ENCODE measurements at places on chromosomes 11 and 22. TPM values are rescaled to one million over a fixed set of nuclear protein-coding genes. Genes with fewer than 3 reads are reported as not detected.

DNA sequence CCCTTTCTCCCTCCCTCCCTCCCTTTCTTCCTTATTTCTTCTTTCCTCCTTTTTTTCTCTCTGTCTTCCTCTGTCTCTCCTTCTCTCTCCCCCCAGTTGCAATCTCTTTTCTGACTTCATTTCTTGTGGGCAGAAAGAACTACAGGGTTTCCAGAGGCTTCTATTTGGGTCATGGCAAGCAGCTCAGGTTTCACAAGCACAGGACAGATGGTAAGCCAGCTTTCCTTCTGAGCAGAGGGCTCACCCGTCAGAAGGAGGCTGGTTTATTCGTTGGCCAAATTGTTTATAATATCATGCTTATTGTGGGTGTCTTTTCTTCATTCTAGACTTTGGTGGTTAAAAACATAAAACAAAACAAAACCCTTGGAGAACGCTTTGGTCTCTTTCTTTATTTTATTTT is 58.9 kb upstream of the CLMP start:
- H3K27ac ChIP-seq = no peak overlapping the region
- no peaks in the 10 kb centered on the region for H3K36me3 ChIP-seq
- no peak for DNase-seq
- H3K4me3 ChIP-seq = no peak overlapping the region
- H3K27me3 ChIP-seq = no peaks in the 10 kb centered on the region

- H3K4me1 ChIP-seq = peaks cover 2% of the 10 kb centered on the region
- H3K27ac ChIP-seq = no peak overlapping the region
- no peak overlapping the region for H3K4me3 ChIP-seq
- DNase-seq = no peak
Measured at GRCh38 chr11:61325649-61326414, 7.1 kb downstream of the DDB1 start.

Gene KRTAP5-9
- total RNA-seq = not detected

DNA sequence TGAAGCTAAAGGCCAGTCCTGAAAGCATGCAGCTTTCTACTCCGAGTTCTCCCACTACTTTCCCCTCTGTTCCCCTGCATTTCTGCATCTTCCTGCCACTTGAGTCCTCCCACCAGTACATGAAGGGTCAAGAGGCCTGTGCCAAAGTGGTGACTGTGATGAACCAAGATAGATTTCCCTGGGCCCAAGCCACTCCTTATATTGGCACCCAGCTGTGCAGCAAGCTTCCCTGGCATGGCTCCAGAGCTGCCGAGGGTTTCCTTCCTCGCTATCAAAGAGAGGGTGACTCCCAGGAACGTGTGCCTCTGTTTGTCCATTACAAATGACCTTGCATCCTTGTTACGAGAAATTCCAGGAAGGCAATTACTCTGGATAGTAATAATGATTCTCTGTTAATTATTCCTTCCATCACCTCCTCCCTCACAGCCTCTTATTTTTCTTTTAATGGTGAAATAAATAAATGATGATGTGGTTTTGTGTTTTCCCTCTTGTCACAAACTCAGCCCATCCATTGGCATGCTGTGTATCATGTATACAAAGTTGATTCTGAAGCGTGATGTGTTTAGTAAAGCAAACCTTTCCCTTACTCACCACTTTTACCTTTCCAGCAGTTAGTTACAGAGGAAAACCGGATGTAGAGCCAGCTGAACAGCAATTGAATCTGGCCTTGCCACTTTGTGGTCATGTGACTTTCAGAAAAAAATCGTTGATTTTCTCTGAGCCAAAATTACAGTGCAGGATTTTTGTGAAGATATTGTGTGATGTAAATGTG is 8.3 kb downstream of the SRSF8 start:
- no peaks in the 10 kb centered on the region for H3K27me3 ChIP-seq
- DNase-seq = peak; percentile 83
- H3K4me1 ChIP-seq = peaks cover 40% of the 10 kb centered on the region
- H3K36me3 ChIP-seq = no peaks in the 10 kb centered on the region
- H3K27ac ChIP-seq = peak overlapping the region; percentile 33

GRCh38 chr11:17563231-17563646 is 16.2 kb downstream of the OTOG start:
- no peaks in the 10 kb centered on the region for H3K4me1 ChIP-seq
- H3K36me3 ChIP-seq = no peaks in the 10 kb centered on the region
- no peak for DNase-seq
- no peak overlapping the region for H3K4me3 ChIP-seq
- H3K27ac ChIP-seq = no peak overlapping the region

Gene OR52I1
- not detected for total RNA-seq

DNA sequence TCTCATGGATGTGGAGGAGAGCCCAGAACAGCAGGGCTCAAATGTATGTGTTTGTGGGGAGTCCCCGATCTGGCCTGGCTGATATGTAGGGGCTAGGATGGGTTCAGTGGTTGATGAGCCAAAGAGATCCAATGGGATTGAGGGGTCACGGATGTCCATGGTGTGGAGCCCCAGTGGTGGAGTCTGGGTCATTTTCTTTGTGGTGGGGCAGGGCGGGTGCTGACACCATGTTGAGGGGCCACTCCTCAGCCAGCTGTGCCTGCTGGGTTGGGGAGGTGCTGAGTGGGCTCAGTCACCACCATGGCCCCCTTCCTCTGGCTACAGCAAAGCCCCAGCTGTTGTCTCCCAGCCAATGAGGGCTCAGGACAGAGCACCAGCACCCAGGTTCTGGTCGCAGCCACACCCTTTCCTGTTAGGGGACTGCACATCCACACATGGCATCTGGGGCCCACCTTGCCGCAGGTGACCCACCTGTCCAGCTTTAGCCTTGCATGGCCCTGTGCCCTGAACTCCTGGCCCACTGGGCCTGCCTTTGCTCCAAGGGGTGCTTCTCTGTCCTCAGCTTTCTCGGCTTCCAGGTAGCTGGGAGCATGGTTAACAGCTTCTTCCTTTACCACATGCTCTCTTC is 3.2 kb upstream of the GNAZ start:
- DNase-seq = peak; percentile 46
- H3K36me3 ChIP-seq = no peaks in the 10 kb centered on the region
- no peaks in the 10 kb centered on the region for H3K4me1 ChIP-seq
- no peak overlapping the region for H3K4me3 ChIP-seq
- H3K27ac ChIP-seq = no peak overlapping the region

DNA sequence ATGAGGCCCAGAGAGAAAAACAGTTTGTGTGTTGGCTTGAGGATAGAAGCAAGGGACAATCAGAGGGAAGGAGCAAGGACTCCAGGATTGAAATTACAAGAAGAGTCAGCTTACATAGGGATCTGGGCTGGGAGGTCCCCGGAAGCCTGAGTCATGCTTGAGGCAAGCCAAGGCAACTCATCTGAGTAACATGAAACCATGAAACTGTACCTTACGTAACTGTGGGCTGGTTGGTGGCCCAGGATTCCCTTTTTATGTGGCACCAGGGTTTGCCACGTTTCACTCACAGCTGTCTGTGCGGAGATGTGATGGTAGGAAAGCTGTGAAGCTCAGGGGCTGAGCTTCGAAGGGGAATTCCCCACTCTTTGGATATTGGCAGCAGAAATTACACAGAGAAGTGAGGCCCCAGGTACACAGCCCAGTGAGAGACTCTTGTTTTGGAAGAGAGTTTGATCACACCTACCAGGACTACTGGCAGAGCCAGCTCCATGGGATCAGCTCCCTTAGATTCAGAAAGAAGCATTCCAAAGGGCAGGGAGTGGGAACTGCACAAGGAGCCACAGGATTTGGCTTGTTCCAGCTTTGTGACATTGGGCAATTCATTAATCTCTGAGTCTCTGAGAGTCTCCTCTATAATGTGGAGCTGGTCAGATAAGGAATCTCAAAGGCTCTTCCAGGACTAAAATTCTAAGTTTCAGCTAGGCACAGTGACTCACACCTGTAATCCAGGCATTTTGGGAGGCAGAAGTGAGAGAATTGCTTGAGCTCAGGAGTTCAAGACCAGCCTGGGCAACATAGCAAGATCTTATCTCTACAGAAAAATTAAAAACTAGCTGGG is 7.8 kb downstream of the SLC5A1 start:
- H3K4me3 ChIP-seq = no peak overlapping the region
- H3K27ac ChIP-seq = no peak overlapping the region
- no peaks in the 10 kb centered on the region for H3K27me3 ChIP-seq
- no peak for DNase-seq
- no peaks in the 10 kb centered on the region for H3K36me3 ChIP-seq

All from upper lobe of right lung (tissue), 1 donor.